Left ventricle myocardium inferior (tissue), 1 donor: ENCODE measurements at places on chromosomes 6 and 20. TPM values are rescaled to one million over a fixed set of nuclear protein-coding genes. Genes with fewer than 3 reads are reported as not detected.

Gene CRIP3
- 42.3 TPM for total RNA-seq

Gene PDE10A
- total RNA-seq = 12.2 TPM

Gene ECT2L
- 1.6 TPM for total RNA-seq

GRCh38 chr6:81889377-81890053 lies 137.0 kb upstream of the TENT5A start:
- DNase-seq = no peak

DNA sequence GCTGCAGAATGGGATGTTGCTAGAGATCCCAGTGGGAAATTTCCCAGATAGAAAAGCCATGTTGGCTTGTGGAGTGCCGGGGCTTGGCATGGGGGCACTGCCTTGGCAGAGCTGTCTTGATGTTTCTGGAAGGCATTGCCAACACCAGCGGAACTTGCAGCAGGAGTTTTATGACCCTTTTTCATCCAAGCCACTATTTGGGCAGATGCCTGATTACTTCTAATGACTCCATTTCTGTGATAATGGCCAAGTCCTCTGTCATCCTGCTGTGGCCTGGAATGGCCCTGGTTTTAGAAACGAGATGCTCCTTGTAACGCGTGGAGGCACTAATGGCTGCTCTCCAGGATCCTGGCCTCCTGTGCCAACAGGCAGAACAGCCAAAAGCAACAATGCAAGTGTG lies 229.0 kb downstream of the ZNF217 start:
- no peak for DNase-seq

- DNase-seq = no peak
Measured at GRCh38 chr20:39588148-39588757, 626.1 kb downstream of the DHX35 start.

GRCh38 chr6:3217286-3217685 lies 10.2 kb downstream of the TUBB2B start:
- DNase-seq = no peak

DNA sequence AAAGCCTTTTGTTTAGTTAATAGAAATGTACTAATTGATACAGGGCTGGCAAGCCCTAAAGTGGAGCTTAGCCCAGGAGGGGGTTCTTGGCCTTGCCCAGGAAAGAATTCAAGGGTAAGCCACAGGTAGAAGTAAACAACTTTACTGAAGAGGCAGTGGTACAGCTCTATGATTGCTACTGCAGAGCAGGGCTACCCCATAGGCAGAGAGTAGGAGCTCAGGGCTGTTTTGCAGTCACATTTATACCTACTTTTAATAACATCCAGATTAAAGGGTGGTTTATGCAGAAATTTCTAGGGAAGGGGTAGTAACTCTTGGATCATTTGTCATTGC lies 680.4 kb upstream of the GJE1 start:
- DNase-seq = no peak
